Prostate gland (tissue), 2 donors: ENCODE measurements at places on chromosomes 16 and 17.

GRCh38 chr17:3988297-3989040 lies 24.2 kb upstream of the ATP2A3 start:
- no peaks in the 10 kb centered on the region for H3K27me3 ChIP-seq
- no peak for DNase-seq
- H3K4me3 ChIP-seq, result no peak overlapping the region
- H3K27ac ChIP-seq, result no peak overlapping the region
- H3K36me3 ChIP-seq, result no peaks in the 10 kb centered on the region

- no peaks in the 10 kb centered on the region for H3K27me3 ChIP-seq
- no peak overlapping the region for H3K4me3 ChIP-seq
- H3K4me1 ChIP-seq, result no peaks in the 10 kb centered on the region
- no peak overlapping the region for H3K27ac ChIP-seq
- no peaks in the 10 kb centered on the region for H3K36me3 ChIP-seq
Observed at GRCh38 chr16:5045499-5046115, 11.9 kb upstream of the NAGPA start.

DNA sequence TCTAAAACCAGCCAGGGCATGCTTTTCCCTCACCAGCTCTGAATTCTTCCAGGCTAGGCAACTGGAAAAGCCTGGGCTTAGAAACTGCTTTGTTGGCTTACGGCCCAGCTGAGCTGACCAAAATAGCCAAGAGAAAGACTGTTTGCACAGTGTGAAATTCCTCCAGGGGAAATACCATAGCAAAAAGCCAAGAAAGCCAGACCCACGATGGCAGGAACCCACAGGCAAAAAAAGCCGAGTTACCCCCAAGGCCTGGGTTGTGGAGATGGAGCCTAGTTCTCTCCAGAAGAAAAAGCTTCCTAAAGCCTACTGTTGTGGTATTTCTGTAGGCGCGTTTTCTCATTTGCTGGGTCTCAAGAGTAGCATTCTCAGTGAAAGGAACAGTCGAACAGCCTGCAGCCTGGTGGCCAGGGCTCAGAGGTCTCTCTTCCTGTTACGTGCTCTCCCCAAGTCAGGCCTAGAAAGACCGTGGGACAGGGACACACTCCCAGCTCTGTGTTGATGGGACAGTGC lies 9.2 kb downstream of the SP2 start:
- H3K4me3 ChIP-seq, result no peak overlapping the region
- H3K27me3 ChIP-seq, result no peaks in the 10 kb centered on the region
- H3K27ac ChIP-seq, result peak overlapping the region; percentile 60
- peak; percentile 74 for DNase-seq
- no peaks in the 10 kb centered on the region for H3K4me1 ChIP-seq
- no peaks in the 10 kb centered on the region for H3K36me3 ChIP-seq

DNA sequence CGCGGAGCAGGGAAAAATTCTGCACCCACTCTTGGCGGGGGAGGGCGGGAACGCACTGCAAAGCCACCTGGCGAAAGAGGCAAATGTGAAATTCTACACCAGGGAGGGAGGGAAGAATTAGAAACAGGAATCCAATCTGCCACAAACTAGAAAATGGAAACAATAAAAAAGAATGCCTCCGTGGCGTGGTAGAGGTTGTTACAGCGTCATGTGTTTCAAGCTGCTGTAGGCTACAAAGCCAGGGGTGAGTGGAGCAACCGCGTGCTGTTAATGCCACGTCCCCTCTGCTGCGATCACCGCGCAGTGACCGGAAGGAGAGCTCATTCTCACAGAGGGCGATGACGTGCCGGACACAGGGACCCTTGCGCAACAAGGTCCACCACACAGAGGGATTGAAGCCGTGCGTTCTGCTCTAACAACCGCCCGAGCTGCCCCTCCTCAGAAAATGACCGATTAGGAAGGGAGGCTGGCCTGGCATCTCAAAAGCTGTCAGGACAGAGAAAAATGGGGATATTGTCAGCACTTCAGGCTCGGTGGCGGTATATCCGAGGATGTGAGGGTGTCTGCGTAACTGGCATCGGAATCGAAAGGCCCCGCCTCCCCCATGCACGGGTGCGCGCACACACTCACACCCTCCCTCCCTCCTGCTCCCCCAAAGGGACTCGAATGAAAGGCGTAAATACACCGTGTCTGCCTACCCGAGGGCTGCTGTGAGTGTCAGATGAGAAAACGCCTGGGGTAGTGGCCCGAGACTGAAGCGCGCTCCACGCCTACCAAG lies 70.8 kb upstream of the TNRC6C start:
- H3K4me1 ChIP-seq, result no peaks in the 10 kb centered on the region
- no peaks in the 10 kb centered on the region for H3K27me3 ChIP-seq

DNA sequence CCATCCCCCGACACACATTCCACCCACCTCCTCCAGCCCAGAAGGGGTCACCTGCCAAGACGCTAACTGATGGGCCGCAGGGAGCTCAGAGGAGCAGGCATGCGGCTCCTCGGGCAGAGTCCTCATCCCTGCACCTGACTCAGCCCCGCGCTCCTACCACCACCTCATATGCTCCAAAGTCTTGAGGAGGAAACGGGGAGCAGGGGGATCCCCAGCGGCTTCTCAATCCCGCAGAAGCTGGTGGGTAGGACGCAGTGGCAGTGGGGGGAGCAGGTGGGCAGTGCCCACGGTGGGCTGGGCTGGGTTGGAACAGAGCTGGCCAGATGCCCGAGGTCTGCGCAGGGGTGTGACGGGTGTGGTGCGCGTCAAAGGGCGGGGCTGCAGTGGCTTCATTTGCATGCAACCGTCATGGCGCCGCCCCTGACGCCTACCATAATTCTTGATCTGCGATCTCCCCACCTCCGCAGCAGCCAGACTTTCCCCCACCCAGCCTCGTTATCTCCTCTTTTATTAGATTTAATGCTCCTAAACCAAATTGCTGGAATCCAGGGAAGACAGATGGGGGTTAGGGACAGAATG lies 39.0 kb upstream of the EMP2 start:
- no peak overlapping the region for H3K4me3 ChIP-seq
- no peaks in the 10 kb centered on the region for H3K36me3 ChIP-seq
- H3K27me3 ChIP-seq, result no peaks in the 10 kb centered on the region
- H3K27ac ChIP-seq, result no peak overlapping the region
- H3K4me1 ChIP-seq, result peaks cover 5% of the 10 kb centered on the region

DNA sequence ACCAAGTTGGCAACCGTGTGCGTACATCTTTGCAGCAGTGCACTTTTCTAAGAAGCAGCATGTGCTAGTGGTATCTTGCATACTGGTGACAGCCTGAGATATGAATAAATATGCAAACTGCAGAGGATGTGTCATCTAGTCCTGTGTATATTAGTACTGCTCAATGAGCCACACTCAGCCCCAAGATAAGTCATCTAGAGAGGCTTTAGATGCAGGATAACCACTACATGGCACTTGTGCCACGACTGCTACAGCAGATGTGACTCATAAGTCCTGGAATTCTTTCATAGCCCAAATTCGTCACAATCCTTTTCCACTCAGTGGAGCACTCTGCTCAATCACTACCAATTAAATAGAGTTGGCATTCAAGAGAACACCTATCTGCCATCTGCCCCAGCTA lies 171.5 kb downstream of the AXIN2 start:
- DNase-seq, result no peak
- no peak overlapping the region for H3K4me3 ChIP-seq
- H3K36me3 ChIP-seq, result no peaks in the 10 kb centered on the region

- H3K27ac ChIP-seq, result no peak overlapping the region
- no peaks in the 10 kb centered on the region for H3K27me3 ChIP-seq
- H3K36me3 ChIP-seq, result no peaks in the 10 kb centered on the region
- DNase-seq, result no peak
- H3K4me1 ChIP-seq, result no peaks in the 10 kb centered on the region
Observed at GRCh38 chr17:44564429-44564828, 7.1 kb downstream of the FZD2 start.

DNA sequence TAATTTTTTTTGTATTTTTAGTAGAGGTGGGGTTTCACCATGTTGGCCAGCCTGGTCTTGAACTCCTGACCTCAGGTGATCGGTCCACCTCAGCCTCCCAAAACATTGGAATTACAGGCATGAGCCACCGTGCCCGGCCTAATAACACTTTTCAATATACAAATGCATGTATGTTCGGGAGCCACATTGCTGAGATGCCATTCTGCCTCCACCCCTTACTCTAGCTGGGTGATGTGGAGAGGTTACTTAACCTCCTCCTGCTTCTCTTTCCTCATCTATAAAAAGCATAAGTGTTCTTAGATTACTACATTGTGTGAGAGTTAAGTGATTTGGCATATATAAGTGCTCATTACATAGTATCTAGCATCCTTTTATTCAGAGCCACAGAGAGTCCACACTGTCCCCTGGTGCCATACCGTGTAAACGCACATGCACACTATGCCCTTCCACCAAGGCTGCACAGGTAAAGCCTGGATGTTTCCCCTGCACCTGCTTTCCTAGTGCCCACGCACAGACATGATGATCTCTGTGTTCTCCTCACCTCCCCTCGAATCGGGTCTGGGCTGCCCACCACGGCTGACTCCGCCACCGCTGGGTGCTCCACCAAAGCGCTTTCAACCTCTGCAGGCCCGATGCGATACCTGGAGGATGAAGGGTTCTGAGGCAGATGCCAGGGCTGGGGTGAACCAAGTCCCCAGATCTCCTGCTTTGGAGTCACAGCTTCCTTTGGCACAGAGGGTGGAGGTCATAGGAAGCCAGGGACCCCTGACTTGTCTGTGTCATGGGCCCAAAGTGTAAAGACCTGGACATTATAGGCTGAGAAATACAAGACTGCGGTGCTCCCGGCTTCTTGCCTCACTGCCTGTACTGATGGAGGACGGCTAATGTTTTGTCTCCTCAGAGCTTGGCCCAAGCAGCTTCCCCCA lies 49.0 kb upstream of the ACSM2B start:
- no peaks in the 10 kb centered on the region for H3K27me3 ChIP-seq
- no peak overlapping the region for H3K27ac ChIP-seq
- no peak for DNase-seq
- no peak overlapping the region for H3K4me3 ChIP-seq

DNA sequence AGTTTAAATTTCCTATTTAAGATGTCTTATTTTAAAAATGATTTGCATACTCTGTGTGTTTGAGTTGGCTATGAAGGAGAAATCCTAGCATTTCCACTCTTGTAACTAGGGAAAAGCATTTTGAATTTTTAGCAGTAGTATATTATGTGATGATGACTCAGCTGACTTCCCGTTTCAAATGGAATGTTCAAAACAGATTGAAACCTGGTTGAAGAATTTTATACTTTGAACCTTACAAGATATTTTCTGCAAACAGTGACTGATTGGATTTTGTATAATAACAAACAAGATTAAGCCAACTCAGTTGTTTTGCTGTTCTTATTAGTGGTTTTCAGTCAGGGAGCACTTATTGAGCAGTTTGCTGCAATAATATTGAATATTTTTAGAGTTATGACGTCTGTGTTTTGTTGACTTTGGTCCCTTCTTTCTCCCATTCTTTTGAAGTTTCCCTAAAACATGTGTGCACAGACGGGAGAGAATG lies 8.0 kb downstream of the TNRC6A start:
- H3K36me3 ChIP-seq, result no peaks in the 10 kb centered on the region
- H3K27ac ChIP-seq, result no peak overlapping the region
- H3K4me1 ChIP-seq, result peaks cover 4% of the 10 kb centered on the region
- H3K27me3 ChIP-seq, result no peaks in the 10 kb centered on the region
- no peak overlapping the region for H3K4me3 ChIP-seq
